ENCODE measurements at places on chromosomes 11 and 22.

DNA sequence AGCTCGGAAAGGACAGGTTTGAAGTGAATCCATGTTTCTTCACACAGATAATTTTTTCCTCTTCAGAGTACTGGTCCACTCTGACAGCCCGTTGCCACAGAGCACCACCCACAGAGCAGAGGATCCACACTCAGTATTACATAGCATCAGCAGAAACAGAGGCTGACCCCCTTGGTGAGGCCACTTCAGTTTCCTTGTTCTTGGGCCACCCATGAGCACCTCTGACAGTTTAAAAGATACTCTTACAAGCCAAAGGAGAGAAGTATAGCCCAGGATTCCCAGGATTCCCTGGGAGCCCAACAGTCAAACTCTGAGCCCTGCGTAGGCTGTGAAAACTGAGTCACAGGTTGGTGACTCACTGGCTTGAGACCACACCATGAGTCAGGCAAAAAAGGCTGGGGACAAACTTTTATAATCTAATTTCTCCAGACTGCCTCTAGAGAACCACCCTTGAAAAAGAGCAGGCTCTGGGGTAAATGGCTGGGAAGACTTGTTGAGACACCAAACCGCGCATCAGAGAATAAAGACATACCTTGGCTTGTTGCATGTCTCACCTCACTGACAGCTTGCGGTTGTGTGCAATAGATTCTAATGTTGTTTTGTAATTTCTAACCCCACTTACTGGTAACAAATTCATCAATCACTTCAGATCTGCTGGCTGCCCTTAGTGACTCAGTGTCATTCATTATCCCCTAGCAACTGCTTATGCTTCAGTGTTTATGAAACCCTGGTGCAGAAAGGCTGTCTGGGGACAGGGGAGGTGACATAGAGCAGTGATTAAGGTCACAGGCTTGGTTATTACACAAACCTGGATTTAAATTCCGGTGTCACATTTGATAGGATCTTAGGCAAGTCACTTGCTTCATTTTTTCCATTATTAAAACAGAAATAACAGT is 56.9 kb upstream of the PRSS23 start:
- DNase-seq, result peak; percentile 60

- DNase-seq, result no peak
These were observed 1.0 kb downstream of the DNHD1 start for GRCh38 chr11:6498121-6498520.

DNA sequence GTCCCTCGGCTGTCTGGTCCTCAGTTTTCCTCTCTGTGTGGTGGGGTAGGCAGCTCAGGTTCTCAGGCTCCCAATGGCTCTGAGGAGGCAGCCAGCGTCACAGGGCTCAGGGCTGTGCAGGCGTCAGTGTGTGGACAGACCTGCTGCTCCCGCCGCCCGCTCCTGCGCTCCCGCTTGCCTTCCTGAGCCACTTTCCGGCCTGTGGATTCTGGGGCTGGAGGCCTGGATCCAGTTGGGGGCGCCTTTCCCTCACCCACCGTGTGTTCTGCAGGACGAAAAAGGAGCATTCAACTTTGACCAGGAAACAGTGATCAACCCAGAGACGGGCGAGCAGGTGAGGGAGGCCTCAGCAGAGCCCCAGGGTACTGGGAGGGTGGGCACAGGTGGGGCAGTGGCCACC is 14.7 kb downstream of the DPP3 start:
- DNase-seq, result no peak

DNA sequence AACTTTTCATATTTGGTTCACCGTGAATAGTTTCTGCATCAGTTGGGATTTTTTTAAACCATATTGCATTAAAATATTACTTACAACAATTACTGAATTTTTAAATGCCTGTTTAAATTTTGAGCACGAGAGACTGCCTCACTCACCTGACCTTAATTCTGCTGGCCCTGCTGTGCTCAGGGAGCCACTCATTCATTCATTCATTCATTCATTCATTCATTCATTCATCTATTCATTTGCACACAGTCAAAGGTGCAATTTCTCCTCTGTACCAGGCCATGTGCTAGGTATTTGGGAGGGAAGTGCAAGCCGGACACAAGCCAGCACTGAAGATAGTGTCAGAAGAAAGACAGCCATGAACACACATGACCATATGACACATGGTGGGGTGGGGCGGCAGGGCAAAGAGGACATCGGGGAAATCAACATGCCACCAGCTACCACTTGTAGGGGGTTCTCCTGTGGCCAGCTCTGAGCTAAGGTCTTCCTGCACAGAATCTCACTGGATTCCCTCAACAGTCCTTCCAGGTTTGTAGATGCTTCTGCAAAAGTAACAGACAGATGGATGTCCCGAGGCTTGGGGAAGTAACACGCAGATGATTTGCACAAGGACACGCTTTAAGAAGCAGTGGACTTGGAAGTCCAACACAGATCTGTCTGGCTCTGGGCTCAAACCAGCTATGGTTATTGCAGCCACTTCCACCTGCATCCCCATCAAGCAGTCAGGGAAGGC is 568 bp upstream of the CSF2RB start:
- no peak for DNase-seq

- DNase-seq, result no peak
These were observed 354 bp downstream of the POLR2L start for GRCh38 chr11:841981-842369.

GRCh38 chr11:33553486-33553885 is 147.1 kb downstream of the C11orf91 start:
- DNase-seq, result no peak

Measured in stimulated activated CD4-positive, alpha-beta T cell treated with anti-CD3 and anti-CD28 coated beads, Interleukin-2, amount 100 ng/mL, for 24 hours (primary cell).